ENCODE measurements at places on chromosomes 12 and 14.

GRCh38 chr12:76551482-76551888 lies 8.1 kb downstream of the OSBPL8 start:
- no peak for DNase-seq

- no peak for DNase-seq
Measured at GRCh38 chr12:121248622-121249021, 38.7 kb downstream of the P2RX4 start.

DNA sequence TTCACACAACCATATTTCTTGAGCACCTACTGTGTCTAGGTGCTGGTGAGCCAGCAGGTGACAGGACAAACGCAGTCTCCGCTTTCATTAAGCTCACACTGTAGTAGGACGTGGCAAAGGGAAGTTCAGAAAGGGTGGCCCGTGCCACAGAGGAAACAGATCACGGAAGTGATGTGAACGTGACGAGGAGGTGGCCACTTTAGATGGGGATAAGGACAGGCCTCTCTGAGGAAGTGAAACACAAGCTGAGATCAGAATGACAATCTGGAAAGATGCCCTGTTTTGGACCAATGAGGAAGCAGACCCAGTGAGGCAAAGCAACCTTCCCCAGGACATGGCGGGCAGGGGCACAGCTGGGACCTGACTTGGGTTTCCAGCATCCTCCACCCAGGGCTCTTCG lies 127.4 kb upstream of the PRMT8 start:
- DNase-seq = no peak

DNA sequence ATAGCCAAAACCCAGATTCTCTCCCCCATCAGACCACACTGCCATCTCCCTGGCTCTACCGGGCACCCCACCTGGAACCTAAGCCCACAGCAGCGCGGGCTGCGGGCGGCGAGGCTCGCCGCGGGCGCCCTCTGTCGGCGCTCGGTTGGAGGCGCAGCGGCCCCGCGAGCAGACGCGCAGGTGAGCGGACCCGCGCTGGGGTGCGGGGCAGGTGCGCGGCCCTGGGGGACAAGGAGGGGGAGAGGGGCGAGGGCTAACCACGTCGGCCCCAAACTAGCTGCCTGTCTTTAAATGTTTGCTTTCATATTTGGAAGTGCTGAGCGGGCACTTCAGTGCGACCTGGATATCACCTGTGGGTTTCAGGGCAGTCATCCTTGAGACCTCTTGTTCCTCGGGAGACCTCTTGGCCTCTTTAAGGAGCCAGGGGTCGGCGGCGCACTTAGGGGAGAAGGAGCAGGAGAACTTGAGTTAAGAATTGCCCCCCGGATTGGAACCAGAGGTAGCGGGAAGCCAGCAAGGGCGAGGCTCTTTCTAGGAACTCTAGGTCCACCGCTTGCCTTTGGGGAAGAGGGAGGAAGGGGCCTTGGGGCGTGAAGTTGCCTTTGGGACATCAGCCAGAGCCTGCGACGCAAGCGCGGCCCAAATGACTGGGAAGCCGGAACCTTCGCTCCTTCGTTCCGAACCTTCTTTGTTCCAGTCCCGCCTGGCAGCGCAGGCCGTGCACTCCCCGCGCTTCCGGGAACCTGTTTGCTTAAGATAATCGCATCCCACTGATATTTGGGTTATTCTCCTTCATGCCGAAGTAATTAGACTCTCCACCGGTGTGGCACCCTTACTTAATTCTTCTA lies 78.7 kb downstream of the NEDD1 start:
- no peak for DNase-seq

DNA sequence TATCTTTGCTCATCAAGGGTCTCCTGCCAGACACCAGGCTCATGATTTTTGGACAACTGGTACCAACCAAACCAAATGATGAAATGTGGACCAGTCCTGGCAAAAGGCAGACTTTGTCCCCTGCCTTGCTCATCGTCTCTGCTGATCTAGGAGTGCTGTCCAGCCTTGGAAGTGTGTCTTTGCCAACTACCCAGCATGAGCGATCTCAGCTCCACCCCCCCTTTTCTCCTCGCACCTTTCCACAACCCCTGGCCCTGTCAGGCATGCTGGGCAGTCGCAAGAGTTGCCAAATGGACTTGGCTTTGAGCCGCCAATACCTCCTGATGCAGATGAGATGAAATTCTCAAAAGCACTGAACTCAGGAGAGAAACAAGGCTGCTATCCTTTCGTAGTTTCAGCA lies 174.3 kb downstream of the KCNA5 start:
- DNase-seq = no peak

GRCh38 chr12:81339071-81339470 lies 261.2 kb downstream of the ACSS3 start:
- DNase-seq = no peak
